ENCODE measurements at places on chromosomes 4 and X.

- no peak for DNase-seq
Observed at GRCh38 chrX:69161786-69162349, 3.4 kb downstream of the PJA1 start.

GRCh38 chr4:94803181-94803580, 45.4 kb downstream of the BMPR1B start:
- DNase-seq = no peak

GRCh38 chr4:6769989-6770420, 12.5 kb upstream of the KIAA0232 start:
- no peak for DNase-seq

DNA sequence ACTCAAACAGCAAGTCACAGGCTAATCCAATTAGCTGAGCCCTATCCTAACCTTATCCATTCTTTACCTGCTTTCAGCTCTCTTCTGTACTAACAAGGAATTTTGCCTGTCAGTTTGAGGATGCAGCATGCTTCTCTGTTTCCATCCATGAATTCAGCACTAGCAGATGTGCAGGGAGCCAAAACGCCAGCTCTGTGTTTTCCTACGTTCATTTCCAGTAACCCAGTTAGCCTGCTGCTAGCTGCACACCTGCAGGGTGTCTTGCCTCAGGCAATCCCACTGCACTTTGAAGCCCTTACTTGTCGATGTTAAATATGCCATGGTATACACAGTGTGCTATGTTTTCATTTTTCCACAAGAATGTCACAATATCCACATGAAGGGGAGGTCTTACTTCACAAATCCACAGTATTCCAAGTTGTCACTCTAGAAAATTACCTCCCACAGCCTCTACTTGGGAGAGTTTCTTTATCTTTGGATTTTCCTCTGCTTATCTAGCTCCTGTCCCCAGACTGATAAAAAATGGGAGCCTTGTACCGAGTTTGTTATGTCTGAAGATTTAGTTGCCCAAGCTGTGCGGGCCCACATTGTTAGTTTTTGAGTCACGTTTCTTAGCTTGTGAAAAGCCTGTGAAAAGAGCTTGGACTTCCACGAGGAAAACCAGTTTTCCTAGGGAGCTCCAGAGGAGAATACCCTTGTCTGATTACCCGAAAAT, 127.6 kb upstream of the HHIP start:
- DNase-seq = no peak

GRCh38 chr4:161254375-161254774, 909.4 kb downstream of the FSTL5 start:
- DNase-seq = no peak

DNA sequence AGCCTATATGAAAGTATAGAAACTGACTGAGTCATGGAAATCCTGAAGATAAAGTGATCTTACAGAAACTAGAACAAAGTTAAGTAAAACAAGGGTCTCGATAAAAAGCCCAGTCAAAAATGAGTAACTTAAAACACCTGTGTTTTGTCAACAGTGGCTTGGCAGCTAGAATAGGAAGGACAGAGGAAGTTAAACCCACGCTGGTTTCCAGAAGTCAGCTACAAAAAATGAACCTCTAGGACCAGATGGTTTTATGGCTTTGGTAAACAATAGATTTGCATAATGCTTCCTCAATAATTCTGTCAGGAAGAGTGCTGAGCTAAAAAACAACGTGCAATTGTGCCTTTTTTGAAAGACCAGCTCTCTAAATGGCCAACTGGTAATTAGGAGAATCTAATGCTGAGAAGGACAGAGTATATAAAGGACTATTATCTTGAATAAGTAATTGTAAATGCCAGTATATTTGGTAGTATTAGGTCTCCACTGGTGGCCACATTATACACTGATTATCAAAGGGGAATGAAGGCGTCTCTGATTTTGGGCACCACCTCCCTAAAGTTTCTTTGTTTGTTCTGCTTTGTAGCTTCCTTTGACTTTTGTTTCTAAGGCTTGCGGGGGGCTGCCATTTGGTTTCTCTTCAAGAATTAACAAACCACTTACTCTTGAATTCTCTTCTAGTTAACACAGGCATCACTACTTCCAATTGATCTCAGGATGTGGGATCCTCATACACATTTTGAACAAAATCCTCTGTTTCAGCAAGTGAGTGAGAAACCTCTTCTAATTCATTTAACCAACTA, 72.2 kb upstream of the PPP3CA start:
- DNase-seq = peak; percentile 43

DNA sequence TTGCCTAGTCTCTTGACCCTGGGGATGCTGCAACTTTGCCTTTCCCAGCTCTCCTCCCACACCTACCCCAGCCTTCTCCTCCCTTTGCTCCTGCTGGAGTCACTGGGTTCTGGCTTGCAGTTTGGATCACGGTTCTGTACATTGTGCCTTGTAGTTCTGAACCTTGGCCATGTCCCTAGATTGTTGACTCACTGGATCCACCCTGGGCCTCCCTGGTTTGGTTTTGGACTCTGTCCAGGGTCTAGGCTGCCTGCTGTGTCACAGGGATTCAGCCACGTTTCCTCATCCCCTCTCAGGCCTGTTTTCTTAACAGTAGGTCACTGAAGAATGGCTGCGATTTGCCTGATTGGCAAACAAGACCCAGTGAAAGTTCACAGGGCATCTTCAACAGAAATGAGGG, 11.5 kb upstream of the GABRE start:
- no peak for DNase-seq

DNA sequence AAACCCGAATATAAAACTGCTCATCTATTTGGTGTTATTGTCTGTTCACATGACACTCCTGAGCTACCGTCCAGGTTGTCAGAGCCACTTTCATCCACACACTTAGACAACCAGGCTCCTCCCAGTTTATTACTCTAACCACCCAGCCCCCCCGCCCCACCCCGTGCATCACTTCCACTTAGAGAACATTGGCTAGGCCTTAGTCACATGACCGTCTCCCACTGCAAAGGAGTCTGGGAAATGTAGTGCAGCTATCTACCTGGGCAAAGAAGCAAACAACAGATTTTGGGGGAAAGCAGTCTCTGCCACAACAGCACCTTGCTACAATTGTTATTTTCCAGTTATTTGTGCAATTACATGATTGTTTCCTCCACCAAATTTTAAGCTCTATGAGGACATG, 57.6 kb upstream of the RBPJ start:
- no peak for DNase-seq

- no peak for DNase-seq
Observed at GRCh38 chrX:1412551-1413161, 20.7 kb upstream of the SLC25A6 start.

DNA sequence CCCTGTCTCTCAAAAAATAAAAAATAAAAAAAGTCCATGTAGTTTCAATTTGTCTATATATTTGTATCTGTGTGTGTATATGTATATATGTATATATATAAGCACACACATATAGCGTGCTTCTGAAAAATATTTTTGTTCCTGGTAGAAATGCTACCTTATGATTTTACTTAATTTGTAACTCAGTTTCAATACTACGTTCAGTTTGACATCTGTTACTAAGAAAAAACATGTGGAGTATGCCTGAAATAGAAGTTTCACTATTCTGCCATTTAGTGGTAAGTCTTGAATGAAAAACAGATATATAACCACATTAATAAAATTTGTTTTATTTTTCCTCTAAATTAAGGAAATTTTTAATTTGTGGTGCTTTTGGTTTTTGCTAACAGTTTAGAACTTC, 14.2 kb downstream of the FSTL5 start:
- no peak for DNase-seq

DNA sequence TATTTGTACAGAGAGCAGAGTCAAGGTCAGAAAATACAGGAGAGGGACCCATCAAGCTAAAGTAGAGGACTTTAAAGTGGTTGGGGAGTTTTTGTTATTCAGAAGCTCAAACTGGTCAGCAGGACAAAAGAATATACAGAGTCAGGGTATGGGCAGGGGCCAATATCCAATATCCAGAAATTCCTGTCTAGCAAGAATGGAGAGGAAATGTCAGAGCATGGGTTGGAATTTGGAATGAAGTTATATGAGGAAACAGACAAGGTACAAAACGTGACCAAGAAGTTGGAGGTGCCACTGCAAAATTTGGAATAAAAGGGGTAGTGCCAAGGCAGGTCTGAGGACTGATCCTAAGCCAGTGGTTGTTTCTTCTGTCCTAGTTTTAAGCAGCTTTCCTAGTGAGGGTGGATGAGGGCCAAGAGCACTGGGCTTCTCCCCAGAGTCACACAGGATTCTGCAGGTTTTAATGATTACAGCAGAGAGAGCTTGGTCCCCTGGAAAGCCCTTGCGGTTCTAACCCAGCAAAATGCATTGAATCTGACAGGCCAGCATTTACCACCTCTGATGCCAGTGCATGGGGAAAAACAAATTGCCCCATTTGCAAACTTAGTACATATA, 304.7 kb upstream of the FTHL17 start:
- DNase-seq = no peak

- no peak for DNase-seq
Observed at GRCh38 chr4:76902233-76902890, 4.4 kb upstream of the SOWAHB start.

GRCh38 chrX:116628464-116628863, 165.7 kb upstream of the CT83 start:
- no peak for DNase-seq

- DNase-seq = no peak
Observed at GRCh38 chr4:37641886-37642849, 44.0 kb downstream of the RELL1 start.

GRCh38 chrX:49884290-49884862, 5.1 kb downstream of the USP27X start:
- DNase-seq = peak; percentile 55

DNA sequence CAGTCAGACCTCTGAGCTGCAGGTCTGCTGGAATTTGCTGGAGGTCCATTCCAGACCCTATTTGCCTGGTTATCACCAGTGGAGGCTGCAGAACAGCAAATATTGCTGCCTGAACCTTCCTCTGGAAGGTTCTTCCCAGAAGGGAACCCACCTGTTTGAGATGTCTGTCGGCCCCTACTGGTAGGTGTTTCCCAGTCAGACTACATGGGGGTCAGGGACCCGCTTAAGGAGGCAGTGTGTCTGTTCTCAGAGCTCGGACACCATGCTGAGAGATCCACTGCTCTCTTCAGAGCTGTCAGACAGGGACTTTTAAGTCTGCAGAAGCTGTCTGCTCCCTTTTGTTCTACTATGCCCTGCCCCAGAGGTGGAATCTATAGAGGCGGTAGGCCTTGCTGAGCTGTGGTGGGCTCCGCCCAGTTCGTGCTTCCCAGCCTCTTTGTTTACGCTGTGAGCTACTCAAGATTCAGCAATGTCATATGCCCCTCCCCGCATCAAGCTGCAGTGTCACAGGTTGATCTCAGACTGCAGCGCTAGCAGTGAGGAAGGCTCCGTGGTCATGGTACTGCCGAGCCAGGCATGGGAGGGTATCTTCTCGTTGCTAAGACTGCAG, 44.1 kb upstream of the KDR start:
- no peak for DNase-seq

DNA sequence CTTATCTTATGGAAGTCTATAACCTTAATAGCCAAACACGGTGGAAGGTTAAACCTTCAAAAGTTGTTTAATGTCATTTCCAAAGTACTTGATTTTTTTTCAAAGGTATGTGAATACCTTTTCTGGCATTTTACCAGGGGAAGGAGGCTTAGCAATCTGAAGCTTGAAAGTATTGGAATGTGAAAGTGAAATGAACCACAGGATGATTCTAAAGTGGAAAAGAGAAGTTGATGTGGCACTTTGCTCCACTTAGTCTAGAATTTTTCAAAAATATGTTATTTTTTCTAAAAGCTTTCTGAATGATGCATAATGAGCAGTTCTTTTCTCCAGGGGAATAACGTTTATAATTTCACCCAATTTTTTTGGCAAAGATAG, 19.2 kb downstream of the PI4K2B start:
- DNase-seq = peak; percentile 40

DNA sequence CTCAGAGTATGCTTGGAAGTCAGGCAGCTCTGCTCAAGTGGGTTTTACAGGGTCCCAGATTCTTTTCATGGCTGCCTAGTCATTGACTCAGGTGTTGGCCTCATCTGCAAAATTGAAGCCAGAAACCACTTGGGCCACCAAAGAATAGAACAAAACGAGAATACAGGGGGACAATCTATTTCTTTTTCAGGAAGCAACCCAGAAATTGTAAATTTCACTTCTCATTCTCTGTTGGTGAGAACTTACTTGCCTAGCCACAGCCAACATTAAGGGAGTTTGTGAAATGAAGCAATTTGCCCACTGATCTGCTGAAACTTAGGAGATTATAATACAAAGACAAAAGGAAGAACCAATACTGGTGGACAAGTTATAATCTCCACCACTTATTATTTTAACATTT, 8.6 kb upstream of the TKTL2 start:
- DNase-seq = no peak
